ENCODE measurements at places on chromosomes 13 and 19. TPM values are rescaled to one million over a fixed set of nuclear protein-coding genes. Genes with fewer than 3 reads are reported as not detected.

The ZNF682 gene
- 26.9 TPM for total RNA-seq

DNA sequence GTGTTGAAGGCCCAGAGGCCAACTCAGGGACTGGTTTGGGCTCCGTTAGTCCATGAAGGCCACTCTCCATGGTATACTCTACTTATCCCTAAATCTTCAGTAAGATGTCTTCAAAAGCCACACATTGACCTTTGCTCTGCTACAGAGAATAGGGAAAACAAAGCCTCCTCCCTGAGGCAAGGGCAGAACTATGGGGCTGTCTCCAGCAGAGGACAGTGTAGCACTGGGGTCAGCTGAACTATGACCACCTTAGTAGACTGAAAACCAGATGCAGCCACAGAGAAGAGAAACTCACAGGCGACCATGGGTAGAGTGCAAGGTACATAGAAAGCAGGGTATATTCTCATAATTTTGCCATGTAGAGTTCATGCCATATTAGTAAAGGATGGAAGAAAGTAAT lies 587.4 kb downstream of the LMO7 start:
- peak; percentile 21 for DNase-seq

GRCh38 chr13:89951341-89951740 lies 1396.1 kb upstream of the MIR17HG start:
- DNase-seq = peak; percentile 28

DNA sequence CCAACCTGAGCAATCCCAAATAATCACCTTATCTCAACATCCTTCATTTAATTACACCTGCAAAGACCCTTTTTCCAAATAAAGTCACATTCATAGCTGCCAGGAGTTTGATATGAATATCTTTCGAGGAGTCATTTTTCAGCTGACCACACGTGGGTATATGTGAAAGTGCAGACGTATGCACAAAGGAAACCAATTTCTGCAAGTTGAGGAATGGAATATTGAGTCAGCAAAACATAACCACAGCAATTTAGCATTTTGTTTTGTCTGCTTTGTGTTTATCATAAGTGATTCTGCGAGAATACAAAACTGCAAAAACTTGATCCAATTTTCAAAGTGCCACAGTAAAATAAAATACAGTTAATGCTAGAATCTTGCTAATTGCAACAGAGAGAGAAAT lies 295.9 kb downstream of the SUCLA2 start:
- no peak for DNase-seq

- DNase-seq = no peak
Measured at GRCh38 chr13:109233293-109233692, 553.1 kb downstream of the IRS2 start.

DNA sequence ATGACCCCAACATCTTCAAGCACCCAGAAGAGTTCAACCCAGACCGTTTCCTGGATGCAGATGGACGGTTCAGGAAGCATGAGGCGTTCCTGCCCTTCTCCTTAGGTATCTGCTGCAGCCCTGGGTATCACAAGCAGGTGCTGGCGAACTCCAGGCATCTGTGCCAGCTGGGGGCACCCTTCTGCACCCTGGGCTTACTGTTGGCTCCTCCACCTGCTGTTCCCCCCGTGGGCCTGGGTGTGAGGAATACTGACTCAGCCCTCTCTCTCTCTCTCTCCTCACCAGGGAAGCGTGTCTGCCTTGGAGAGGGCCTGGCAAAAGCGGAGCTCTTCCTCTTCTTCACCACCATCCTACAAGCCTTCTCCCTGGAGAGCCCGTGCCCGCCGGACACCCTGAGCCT lies 13.0 kb downstream of the CYP2S1 start:
- DNase-seq = no peak

The S1PR4 gene
- not detected for total RNA-seq

GRCh38 chr19:7742991-7743390 lies 4.3 kb downstream of the CD209 start:
- DNase-seq = no peak

The FCAR gene
- not detected for total RNA-seq

GRCh38 chr19:3131168-3131567 lies 4.7 kb upstream of the GNA15 start:
- no peak for DNase-seq

- DNase-seq = peak; percentile 70
Measured at GRCh38 chr19:6481541-6482342, at the start of gene DENND1C. TSS of gene DENND1C (minus strand) at chr19:6481787. CDS start at chr19:6481695, 92 bp downstream.

DNA sequence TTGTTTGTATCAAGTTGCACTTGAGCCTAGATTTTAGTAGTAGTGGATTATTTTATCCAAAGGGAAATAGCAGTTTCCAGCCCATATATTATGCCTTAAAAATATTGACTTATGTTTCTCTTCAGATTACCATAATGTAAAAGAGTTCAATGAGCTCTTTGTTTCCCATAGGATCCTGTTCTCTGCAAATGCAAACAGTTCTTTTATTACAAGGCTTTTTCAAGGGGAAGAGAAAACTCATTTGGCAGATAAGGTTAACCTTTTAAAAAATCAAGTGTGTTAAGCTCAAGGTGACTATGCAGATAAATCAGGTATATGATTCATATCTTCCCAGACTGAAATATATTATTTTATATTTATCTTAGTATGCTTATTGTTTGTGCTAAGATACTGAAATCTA lies 961.2 kb upstream of the SPRY2 start:
- no peak for DNase-seq

The HCN2 gene
- not detected for total RNA-seq

The IZUMO2 gene
- not detected for total RNA-seq

- no peak for DNase-seq
Measured at GRCh38 chr19:13210339-13210775, 60.1 kb downstream of the IER2 start.

The NCLN gene
- total RNA-seq = 12.2 TPM

GRCh38 chr13:46142776-46143175 lies 37.9 kb upstream of the CPB2 start:
- DNase-seq = peak; percentile 31

The OR7D2 gene
- total RNA-seq = 1.4 TPM

The USE1 gene
- total RNA-seq = 13.6 TPM

DNA sequence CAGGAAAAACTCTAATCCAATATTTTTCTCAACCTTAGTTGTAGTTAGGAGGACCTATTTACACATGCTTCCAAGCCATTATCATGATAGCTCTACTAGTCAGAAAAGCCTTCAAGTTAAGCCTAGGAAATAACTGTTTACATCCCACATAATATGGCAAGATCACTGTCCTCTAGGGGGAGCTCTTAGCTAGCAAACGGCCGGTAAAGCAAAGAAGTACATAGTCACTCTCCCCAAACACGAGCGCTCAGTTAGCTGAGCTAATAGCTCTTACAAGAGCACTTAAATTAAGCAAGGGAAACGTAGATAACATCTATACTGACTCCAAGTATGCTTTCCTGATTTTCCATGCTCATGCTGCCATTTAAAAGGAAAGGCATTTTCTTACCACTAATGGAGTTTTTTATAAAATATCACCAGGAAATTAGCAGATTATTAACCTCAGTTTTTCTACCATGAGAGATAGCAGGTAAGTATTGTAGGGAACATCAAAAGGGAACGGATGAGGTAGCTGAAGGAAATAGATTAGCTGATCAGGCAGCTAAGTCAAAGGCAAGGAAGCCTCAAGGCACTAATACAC lies 100.6 kb upstream of the PABPC3 start:
- DNase-seq = peak; percentile 89

GRCh38 chr19:19356901-19357566 lies 36.4 kb downstream of the MAU2 start:
- DNase-seq = no peak

DNA sequence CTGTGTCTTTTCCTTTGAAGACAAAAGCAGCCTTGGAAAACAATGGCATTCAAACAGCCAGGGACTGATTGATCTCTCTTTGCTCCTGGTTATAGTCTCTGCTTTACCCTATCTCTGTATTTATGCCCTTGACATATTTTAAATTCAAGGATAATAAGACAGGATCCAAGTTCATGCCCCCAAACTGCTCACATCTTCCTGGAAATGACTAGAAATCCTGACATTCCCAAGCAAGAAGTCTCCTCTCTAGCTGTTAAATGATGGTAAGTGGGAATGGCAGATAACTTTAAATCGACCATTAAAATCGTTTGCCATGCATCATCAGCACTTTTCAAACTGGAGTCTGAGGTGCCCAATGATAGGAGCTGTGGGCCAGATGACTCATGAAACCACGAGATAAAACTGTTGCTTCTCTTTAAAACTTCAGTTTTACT lies 435.6 kb downstream of the FOXO1 start:
- no peak for DNase-seq

- no peak for DNase-seq
Measured at GRCh38 chr13:105863300-105863920, 672.1 kb downstream of the EFNB2 start.

- DNase-seq = no peak
Measured at GRCh38 chr13:43446126-43446525, 340.6 kb downstream of the ENOX1 start.

The SBK2 gene
- 6.2 TPM for total RNA-seq

The ZNF776 gene
- total RNA-seq = 48.3 TPM

The ZNF222 gene
- total RNA-seq = 12.9 TPM

DNA sequence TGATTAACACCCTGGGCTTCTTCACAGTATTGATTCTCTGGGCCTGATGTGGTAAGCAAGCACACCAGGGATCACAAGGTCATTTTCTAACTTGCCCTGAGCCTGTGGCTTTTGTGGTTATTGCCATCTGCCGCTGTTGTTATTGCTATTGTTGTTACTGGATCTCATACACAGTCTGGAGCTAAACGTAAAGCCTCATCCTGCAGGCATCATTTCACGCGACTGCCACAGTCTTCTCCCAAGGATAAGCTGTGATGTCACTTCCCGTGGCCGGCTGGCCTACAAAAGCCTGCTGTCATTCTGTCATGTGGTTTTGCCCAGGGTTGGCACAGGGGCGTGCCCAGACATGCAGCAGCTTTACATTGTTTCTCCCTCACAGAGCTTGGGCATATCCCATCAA lies 154.0 kb upstream of the GPR12 start:
- no peak for DNase-seq

The NTF4 gene
- total RNA-seq = 3.8 TPM

GRCh38 chr19:3670796-3671679 lies 29.2 kb downstream of the PIP5K1C start:
- no peak for DNase-seq

The MCEMP1 gene
- total RNA-seq = not detected

- DNase-seq = peak; percentile 14
Measured at GRCh38 chr13:33349288-33349985, 63.9 kb upstream of the STARD13 start.

DNA sequence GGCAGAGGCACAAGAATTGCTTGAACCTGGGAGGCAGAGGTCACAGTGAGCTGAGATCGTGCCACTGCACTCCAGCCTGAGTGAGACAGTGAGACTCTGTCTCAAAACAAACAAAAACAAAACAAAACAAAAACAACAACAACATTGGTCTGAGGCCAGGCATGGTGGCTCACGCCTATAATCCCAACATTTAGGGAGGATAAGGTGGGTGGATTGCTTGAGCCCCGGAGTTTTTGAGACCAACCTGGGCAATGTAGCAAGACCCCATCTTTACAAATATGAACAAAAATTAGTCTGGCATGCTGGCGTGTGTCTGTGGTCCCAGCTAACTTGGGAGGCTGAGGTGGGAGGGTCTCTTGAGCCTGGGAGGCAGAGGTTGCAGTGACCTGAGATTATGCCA lies 16.0 kb upstream of the NWD1 start:
- no peak for DNase-seq

- no peak for DNase-seq
Measured at GRCh38 chr13:90709319-90709718, 638.2 kb upstream of the MIR17HG start.

GRCh38 chr19:791567-792305 lies 5.5 kb upstream of the PTBP1 start:
- no peak for DNase-seq

- DNase-seq = no peak
Measured at GRCh38 chr19:42242069-42242511, 312 bp downstream of the GSK3A start.

- no peak for DNase-seq
Measured at GRCh38 chr13:26679411-26680122, 81.0 kb downstream of the GPR12 start.

GRCh38 chr19:7869910-7870511 lies 4.2 kb downstream of the PRR36 start:
- DNase-seq = peak; percentile 81

DNA sequence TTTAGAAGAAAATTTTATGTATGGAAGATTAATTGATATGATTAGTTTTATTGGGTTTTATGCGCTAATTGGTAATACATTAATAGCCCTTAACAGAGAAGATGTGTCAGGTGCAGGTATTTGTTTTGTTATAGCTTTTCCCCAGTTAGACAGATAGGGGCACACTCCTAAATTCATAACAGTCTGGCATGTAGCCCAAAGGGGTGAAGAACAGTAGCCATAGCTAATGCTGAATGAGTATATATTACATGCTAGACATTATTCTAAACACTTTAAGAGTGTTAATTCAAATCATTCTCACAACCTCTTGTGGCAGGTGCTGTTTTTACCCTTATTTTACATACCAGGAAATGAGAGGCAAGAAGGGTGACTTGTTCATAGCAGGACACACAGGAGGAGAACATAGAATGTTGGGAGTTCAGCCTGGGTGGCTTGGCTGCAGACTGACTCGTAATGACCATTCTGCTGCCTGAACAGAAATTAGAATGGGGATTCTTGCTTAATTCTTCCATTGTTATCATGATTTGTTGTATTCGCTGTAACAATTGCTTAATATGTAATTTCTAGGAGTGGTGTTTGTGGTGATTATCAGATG lies 20.1 kb downstream of the PCCA start:
- DNase-seq = no peak

DNA sequence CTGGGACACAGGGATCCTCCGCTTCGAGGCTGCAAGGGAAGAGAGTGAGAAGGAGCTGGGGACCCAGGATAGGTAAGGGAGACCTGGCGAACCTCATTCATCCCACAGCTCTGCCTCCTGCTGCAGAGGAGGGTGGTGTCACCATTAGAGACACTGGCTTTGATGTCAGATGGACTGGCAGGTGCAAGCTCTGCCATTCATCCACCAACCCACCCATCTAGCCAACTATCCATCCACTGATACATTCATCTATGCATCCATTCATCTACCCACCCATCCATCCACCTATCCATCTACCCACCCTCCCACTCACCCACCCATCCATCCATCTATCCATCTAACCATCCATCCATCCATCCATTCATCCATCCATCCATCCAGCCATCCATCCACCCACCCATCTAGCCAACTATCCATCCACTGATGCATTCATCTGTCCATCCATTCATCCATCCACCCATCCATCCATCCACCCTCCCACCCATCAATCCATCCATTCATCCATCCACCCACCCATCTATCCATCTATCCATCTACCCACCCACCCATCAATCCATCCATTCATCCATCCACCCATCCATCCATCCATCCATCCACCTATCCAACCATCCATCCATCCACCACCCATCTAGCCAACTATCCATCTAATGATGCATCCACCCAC lies 5.7 kb downstream of the C19orf33 start:
- DNase-seq = no peak

DNA sequence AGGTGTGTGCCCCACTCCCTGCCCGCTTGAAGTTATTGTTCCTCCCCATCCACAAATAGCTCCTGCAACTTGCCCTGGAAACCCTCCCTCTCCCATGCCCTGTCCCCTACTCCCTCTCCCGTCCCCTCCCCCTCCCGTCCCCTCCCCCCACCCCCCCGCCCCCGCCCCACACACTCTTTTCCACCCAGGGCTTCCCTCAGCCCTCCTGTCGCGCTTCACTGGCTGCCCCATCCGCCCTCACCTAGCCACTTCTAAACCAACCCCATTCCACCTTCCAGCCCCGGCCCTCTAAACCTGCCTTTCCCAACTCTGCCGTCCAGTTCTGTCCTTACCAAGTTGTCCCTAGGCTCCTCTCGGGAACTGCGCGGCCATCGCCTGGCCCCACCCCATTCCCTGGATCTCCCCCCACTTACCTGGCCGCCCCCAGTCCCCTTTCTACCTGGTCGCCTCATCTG lies 993 bp downstream of the RGL3 start:
- no peak for DNase-seq

The CEACAM3 gene
- total RNA-seq = not detected

Measured in neural progenitor cell (in vitro differentiated cells).